Activated CD4-positive, alpha-beta T cell treated with anti-CD3 and anti-CD28 coated beads, Interleukin-2, amount 50 U/mL, for 24 hours (primary cell): ENCODE measurements at places on chromosomes 2 and 18.

DNA sequence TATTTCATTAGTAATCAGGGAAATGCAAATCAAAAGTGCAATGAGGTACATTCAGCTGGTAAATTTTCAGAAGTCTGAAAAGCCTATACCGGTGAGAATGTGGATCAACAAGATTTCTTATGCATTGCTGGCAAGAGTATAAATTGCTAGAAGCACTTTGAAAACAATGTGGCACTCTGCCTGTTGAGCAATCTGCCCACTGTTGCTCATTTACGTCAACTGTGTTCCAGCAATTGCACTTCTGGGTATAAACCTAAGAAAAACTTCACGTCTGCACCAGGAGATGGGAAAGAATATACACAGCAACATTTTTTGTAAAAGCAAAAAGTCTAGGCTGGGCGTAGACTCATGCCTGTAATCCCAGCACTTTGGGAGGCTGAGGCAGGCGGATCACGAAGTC lies 40.8 kb downstream of the MTERF4 start:
- DNase-seq = no peak

- DNase-seq = no peak
Measured at GRCh38 chr2:107747964-107748583, 78.6 kb upstream of the RGPD4 start.

- DNase-seq = no peak
Measured at GRCh38 chr18:40874233-40874632, 1080.8 kb upstream of the PIK3C3 start.

DNA sequence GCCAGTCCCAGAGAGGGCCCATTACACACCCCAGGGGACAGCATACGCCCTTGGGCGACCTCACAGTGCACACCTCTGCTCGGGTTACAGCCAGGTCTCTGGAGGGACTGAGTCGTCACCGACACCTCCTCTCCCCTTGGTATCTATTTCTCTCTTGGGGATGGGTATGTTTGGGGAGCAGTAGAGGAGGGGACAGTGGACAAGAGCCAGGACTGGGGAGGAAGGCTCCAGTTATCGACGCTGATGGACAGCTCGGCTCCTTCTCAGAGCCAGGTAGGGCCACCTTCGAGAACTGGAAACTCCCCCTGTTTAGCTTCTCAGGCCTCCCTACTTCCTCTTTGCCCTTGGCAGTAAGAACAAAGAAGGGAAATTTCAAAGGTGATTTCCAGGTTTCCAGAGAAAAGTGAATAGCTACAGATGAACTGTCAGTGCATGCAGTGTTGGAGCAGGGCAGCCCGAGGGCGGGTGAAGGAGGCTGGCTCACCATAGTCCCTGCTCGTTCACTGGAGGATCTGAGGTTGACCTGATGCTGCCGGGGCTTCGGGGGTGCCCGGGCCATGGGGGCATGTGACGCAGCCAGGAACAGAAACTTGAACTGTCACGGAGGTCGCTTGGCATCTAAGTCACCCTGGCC lies 4.4 kb upstream of the SEMA4C start:
- DNase-seq = no peak

DNA sequence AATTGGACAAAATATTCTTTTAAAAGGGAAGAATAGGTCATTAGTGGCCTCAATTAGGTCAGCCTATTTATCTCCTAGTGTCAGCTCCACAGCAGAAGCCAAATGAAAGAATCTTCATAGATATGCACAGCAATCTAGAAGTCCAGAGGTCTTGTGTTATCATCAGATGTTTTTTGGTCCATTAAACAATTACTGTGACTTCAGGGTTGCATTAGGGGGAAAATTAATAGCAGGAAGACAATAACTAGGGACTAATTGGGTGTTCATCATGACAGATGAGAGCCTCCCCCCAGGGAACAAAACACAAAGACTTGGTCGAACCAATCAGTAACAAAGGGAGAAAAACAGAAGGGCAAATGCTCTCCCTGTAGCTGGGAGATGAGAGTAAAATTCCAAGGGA lies 264.7 kb downstream of the PTH2R start:
- DNase-seq = no peak

GRCh38 chr18:1020731-1021344 lies 116.2 kb downstream of the ADCYAP1 start:
- no peak for DNase-seq

DNA sequence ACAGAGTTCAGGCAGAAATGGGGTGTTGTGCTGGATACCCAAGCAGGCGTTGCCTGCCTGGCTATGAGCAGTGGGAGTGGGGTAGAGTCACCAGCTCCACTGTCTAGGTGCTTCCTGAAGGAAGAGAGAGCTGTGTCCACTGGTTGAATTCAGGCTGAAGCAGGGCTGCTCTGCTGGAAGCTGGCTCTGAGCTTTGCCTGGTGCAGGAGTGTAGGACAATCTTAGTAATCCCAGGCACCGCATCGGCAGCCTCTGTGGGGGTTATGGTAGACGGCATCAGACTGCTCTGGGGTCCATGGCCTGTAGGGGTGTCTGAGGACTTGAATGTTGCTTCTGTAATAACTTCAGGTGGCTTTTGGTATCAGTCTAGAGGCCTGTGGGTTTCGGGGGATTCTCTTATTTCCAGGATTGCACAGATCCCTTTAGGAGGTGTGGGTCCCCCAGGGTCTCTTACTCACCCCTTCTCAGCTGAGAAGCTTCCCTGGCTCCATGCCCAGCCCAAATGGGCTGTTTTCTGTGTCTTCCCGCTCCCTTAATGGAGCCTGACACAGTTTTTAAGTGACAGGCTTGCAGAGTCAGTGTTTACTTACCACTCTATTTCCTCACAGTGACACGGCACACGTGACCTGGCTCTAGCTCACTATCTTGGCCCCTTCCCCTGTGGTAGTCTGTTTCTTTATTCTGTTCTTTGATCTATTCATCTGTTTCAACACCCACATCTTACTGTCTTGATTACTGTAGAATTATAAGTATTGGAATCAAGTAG lies 644.3 kb downstream of the CBLN2 start:
- DNase-seq = no peak

DNA sequence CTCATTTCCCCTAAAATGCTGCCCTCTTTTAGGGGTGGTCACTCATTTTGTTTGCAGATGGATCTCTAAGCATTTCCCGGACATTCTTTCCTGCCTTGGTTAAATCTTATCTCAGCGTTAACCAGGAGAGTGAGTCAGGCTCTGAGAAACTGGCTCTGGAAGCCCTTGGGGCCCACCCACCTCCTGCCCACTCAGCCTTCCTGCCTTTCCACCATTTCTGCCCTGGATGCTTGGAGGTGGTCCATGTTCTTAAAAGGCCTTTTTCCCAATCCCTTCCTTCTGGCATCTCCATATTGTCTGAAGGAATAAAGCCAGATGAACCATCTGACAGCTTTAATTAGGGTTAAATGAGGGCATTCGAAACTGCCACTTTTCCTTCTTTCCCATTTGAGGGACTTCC lies 9.5 kb downstream of the HK2 start:
- DNase-seq = no peak

- DNase-seq = no peak
Measured at GRCh38 chr2:224520064-224520463, 65.1 kb downstream of the CUL3 start.

- DNase-seq = no peak
Measured at GRCh38 chr2:43222475-43223309, 3.7 kb downstream of the ZFP36L2 start.

DNA sequence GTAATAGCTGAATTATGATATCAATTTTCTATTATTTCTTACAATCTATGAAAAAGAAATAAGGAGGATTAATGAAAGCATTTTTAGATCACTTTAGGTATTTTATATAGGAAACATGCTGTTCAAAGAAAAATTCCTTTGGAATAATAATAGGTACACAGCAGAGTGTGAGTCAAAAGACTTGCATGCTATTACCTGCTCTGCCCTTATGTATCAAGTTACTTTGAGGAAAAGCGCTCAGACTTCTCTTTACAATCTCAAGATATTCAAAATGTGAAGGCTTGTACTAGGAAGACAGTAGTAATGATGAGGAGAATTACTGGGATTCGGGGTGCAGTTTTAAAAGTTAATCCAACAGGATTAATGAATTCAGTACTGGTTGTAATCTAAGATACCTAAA lies 29.1 kb upstream of the RNU4ATAC start:
- DNase-seq = no peak

GRCh38 chr2:118223511-118223991 lies 135.3 kb downstream of the INSIG2 start:
- no peak for DNase-seq

- no peak for DNase-seq
Measured at GRCh38 chr2:189298481-189298880, 118.9 kb upstream of the COL5A2 start.

DNA sequence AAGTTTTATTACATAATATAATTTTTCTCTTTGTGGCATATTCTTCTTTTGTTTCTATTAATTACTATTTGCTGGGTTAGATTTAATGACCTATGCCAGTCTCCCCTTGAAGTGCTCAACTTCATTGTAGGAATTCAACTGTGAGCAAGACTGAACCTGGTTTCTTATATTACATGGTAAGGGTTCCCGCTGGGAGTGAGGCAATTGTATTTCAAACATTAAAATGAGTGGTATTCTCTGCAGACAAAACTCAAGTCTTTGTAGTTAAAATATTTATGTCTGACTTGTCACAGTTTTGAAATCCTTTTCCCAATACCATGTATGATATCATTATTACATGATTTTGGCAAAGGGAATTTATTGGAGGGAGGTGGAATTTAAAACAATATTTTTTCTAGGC lies 278.7 kb downstream of the GULP1 start:
- no peak for DNase-seq

- no peak for DNase-seq
Measured at GRCh38 chr18:54416436-54416835, 58.7 kb downstream of the C18orf54 start.

- no peak for DNase-seq
Measured at GRCh38 chr2:37020887-37021796, 54.8 kb upstream of the STRN start.

DNA sequence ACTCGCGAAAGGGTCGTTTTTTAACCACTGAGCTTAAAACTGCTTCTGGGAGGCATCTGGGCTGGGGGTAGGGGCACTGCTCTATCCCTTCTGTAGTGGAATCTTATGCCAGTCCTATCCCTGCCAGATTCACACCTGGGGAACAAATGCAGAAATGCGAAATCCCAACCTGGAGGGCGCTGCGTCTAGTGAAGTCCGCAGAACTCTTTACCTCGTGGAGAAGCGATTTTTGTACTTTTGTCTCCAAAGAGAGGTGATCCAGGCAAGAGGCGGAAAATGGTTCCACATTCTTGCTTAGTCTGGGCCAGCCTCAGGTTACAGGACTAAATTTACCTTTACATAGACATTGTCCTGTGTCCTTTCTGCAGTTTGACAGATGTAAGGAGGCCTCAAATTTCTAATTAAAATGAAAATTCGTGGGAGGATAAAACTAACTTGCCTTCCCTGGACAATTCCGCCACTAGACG lies 10.4 kb downstream of the TBR1 start:
- DNase-seq = no peak
